ENCODE measurements at places on chromosomes 7 and 10. TPM values are rescaled to one million over a fixed set of nuclear protein-coding genes. Genes with fewer than 3 reads are reported as not detected.

STRIP2 gene
- 1.8 TPM for total RNA-seq

SH2D4B gene
- total RNA-seq = 0.27 TPM

PTPN12 gene
- total RNA-seq = 118 TPM

LIPK gene
- total RNA-seq = not detected

GAD2 gene
- total RNA-seq = not detected

GCK gene
- total RNA-seq = 1.5 TPM

ELMO1 gene
- 6.7 TPM for total RNA-seq

All from mesothelial cell of epicardium (in vitro differentiated cells).